ENCODE measurements at places on chromosomes 3 and 15.

- no peak for DNase-seq
Observed at GRCh38 chr15:26766262-26766661, 6.6 kb downstream of the GABRB3 start.

GRCh38 chr15:66706225-66706732 is 4.2 kb downstream of the SMAD6 start:
- DNase-seq = no peak

DNA sequence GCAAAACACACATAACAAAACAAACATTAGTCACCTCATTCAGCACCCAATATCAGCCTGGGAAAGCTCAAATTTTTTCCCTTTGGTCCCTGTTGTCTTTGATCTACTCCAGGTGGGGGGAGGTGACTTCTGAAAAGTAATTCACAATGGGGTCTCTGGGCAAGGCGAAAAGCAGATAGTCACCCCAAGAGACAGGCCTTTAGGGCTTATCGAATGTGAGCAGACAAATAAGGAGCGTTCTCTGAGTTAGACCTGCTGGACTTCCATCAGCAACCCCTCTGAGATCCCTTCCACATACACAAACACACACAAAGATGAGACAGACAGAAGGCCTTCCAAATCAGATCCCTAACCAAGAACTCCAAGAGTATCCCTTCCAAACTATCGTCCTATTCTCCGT is 171.0 kb upstream of the SMAD3 start:
- no peak for DNase-seq

GRCh38 chr15:58040150-58040549 is 25.4 kb downstream of the ALDH1A2 start:
- DNase-seq = no peak

DNA sequence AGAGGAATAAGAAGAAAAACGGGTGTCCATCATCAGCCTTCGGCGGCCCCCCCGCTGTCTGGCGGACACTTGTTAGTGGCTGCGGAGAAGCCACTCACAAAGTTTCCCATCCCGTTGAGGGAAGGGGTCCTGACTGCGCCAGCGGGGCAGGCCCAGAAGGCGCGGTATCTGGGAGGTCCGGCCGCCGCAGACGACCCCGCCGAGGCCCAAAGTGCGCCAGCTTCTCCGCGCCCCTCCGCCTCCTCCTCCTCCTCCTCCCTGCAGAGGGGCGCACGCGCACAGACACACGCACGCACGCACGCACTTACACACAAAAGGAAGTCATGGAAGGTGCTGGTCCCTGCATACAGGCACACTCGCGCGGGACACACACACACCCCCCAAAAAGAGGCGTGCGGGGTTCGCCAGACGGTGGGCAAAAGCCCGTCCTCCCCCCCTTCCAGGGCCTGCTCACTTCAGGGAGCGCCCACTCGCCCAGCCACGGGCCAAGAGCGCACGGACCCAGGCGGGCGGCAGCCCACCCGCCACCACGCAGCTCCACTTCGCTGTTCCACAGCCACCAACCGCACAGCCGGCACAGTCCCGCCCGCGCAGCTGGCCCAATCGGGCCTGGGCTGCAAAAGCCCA is 18.0 kb downstream of the ZNF148 start:
- DNase-seq = peak; percentile 70

DNA sequence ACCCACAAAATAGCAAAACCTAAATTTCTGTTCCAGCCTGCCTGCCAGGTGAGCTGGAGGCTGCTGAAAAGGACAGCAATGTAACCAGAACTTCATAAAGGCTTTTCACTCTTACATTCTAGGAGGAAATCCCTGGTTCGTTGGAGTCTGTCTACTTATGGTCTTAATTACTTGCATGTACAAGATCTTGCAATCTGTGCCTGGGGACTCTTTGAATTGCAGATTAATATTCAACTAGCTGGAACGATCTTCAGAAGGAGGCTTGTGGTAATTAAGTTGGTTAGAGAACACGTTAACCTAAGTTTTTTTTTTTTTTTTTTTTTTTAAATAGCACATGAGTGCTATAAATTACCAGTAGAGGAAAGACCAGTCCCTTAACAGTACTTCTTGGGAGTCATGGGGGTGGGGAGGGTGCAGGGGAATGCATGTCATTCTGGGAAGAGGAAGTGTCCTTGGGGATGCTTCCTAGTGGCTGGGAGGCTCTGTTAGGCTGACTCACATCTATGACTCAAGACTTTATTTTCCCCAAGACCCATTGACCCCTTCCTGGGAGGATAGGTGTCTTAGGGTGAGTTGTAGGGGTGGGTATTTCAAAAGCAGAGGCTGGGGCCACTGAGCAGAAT is 139.8 kb downstream of the RAB11A start:
- DNase-seq = no peak

DNA sequence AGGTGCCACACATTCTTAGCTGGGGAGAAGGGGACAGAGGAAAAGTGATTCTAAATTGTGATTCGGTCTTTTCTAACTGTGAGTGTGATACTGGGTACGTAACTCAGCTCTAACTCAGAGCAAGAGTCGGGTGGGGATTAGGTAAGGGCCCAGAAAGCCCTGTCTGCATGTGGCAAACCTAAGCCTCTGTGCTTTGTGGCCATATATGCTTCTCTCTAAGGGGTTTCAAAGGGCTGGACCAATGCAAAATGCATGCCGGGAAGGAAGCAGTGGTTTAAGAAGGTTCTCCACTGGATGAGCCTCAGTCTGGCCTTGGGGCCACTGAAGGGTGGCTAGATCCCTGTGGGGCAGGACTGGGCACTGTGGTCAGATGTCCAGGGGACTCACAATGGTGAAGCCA is 275.8 kb downstream of the PLCL2 start:
- no peak for DNase-seq

GRCh38 chr15:47333734-47334133 is 383.6 kb upstream of the SEMA6D start:
- no peak for DNase-seq

DNA sequence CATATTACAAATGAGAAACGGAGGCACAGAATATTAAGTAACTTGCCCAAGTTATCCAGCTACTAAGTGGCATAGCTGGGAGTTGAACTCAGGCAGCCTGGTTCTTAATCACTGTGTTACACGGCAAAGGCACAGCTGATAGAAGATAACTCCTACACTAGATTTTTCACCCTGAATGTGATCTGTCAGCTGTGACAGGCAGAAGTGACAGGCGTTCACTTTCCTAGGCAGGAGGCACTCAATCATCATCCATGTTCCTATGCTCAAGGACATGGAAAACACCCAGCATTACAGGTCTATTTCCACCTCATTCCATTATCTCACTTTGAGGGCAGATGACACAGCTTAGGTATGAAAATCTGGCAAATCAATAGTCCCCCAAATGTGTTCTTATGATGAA is 35.6 kb downstream of the TBC1D2B start:
- no peak for DNase-seq

DNA sequence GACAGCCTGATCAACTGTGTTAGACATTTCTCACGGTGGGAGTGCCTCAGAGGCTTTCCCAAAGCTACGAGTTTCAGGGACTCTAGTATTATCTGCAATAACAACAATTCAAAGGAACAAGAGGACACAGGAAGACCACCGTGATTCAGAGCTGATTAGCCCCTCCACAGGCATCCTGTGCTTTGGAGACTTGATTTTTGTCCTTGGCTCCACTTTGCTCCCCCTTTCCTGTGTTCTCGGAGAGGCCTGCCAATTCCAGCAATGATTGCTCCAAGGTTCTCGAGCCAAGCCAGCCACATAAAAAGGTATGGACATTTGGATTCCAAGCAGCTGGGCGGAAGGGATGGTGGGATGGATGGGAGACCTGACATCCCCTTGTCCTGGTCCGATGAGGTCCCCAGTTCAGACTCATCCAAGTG is 14.3 kb downstream of the EHD4 start:
- no peak for DNase-seq

GRCh38 chr3:152445212-152445611 is 176.5 kb downstream of the MBNL1 start:
- no peak for DNase-seq

DNA sequence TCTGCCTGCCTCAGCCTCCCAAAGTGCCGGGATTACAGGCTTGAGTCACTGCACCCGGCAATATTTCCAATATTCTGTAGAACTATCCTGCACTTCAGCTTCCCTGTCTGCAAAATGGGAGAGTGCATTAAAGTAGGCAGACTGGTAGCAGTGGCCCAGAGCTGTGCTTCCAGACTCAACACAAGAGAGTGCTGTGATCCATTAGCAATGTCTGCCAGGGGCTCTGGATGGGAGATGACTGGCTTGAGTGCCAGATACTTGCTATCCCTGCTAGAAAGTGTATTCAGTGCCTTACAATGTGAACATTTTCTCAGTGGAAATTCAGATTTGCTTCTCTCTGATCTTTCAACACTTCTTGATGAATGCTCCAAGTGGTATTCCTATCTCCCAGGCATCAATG is 65.4 kb upstream of the CTSH start:
- no peak for DNase-seq

DNA sequence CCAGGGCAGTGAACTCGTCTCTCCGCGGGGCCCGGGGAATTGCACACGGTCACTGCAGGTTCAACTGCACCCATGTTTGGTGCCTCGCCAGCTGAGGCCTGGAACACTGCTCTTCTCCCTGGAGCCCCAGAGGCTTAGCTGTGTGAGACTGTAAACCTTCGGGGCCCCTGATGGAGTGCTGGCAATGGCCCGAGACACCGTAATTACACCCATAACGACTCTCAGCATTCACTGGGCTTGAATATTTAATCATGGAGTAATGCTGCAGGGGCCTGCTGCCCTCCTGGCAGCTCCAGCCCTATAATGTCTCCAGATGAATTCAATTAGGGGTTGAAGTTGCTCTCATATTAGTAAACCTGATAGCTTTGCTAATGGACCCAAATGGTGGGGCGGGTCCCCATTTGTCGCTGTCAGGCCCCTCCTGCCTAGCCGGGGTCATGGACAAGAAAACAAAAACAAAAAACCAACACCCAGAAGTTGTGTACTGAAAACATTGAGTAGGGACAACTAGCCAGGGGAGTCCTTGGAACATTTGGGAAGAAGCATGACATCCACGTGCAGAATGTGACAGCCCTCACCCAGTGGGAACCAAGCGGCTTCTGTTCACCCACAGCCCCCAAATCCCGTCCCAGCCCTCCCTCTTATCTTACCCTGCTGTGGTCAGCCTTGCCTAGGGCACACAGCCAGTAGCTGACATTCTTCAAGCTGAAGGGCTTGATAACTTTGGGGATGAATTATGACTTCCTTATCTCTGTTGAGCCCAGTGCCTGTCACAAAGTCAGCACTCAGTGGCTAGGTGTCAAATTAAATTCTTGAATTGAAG is 74.3 kb upstream of the SCN5A start:
- peak; percentile 84 for DNase-seq

GRCh38 chr3:27072810-27073651 is 296.2 kb downstream of the NEK10 start:
- no peak for DNase-seq

- no peak for DNase-seq
Observed at GRCh38 chr15:50046867-50047266, 72.2 kb downstream of the ATP8B4 start.

DNA sequence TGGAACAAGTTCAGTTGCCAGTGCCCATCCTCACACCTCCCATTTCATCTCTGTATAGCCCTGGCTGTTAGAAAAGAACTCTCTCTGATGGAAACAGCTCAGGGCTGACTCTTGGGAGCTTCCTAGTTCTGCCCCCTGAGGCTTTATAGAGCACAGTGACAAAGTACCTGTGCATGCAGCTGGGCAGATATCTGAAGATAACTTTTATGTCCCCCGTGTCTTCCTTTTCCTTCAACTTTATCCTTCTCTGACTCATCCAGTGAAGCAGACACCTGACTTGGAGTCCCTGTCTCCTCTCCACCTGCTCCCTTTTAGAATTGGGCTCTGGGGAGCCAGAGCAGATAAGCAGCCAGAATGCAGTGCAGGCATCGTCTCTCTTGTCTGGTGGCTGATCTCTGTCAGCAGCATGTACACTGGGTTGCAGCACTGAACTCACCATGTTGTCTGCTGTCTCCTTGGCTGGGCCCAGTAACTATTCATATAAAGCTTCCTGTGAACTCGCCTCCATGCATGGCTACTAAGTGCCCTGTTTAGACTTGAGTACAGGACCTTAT is 53.9 kb upstream of the PLXNA1 start:
- no peak for DNase-seq

DNA sequence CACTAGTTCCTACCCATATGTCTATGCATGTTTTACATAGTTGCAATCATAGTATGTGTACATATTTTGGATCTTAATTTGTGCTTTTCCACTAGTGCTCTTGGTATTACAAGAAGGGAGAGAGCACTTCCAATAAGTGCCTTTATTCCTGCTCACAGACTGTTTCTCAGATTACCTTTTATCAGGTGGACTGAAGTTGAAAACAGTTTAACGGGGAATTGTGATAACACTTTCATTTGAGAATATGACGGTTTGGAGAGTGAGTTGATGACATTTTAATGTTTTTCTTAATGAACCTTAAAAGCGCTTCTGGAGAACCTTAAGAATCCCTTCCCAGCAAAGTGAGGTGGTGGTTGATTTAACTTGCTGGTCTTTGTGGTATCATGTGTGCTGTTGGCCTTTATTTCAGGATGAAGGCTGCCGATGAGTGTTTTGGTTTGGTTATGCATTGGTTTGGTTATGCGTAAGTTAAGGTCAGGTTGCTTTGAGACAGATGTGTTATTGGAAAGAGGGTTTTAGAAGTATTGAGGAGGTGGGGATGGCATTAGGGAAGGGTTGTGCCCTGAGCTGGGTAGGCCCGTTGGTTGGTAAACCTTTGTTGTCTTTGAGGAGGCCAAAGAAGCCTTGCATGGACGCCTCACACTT is 2.8 kb downstream of the EDEM1 start:
- DNase-seq = no peak

- no peak for DNase-seq
Observed at GRCh38 chr3:117788061-117788460, 1078.5 kb downstream of the TUSC7 start.

- DNase-seq = peak; percentile 88
Observed at GRCh38 chr3:104596551-104596950, 770.2 kb upstream of the ALCAM start.

- DNase-seq = no peak
Observed at GRCh38 chr3:22296601-22297000, 545.6 kb upstream of the ZNF385D start.

DNA sequence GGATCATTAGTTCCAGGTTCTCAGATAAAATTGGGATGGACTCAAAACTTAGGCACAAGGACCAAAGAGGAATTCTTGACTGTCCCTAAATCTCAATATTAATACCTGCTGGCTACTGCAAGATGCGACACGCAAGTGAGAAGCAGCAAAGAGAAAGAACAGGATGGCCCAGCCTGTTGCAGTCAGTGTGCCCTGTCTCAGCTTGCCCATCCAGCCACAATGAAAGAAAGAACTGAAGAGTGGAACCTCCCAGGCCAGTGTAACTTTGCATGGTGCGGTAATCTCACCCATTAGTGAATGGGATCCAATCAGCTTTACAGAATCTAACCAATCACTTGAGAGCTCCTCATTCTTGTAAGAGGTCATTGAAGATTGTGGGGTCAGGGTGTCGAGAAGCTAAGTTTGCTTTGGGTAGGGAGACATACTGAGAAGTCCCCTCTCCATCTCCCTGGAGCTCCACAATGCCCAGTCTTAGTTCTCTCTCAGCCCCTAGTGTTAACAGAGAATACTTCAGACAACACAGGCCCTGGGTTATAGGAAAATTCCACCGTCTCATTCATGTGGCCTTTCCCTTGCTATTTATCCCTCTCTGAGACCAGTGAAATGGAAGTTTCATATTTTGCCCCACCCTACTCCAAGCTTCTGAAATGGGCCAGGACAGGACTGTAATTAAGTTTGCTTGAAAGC is 3.2 kb upstream of the SLC9A9 start:
- DNase-seq = no peak

- peak; percentile 41 for DNase-seq
Observed at GRCh38 chr15:45402955-45403877, 24.9 kb upstream of the GATM start.
